Mesenchymal stem cell (in vitro differentiated cells and primary cell): ENCODE measurements at places on chromosomes 11 and 22.
A peak's percentile ranks its signal among the peaks of the same experiment; 100 is the strongest.

DNA sequence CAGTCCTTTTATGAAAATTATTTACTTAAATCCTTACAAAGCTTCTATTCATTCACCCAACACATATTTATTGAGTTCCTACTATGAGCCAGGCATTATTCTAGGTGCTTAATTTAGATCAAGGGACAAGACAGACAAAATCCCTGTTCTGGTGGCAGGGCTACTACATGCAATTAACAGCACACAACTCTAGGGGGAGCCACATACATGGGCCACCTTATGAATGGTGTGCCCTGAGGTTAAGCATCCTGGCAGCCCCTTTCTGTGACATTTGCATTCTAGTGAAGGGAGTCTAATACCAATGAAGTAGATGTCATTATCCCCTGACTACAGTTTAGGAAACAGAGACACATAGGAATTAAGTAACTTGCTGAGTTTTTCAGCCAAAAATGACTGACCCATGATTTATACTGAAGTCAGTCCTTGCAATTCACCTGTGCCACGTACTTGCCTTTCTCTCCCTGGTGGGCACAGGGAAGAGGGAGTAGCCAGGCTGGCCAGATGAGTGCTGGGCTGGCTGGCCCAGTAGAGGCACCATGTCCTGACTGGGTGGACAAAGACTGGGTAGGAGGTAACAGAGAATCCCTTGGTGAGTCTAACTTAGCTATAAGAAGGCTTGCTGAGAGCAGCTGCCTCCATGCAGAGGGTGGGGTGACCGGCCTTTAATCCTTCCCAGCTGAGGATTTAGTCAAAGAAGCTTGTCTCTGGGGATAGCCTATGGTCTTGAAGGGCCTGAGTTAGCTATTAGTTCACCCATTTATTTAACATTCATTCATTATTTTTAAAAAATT is 52.0 kb upstream of the ELF5 start:
- no peak for DNase-seq

DNA sequence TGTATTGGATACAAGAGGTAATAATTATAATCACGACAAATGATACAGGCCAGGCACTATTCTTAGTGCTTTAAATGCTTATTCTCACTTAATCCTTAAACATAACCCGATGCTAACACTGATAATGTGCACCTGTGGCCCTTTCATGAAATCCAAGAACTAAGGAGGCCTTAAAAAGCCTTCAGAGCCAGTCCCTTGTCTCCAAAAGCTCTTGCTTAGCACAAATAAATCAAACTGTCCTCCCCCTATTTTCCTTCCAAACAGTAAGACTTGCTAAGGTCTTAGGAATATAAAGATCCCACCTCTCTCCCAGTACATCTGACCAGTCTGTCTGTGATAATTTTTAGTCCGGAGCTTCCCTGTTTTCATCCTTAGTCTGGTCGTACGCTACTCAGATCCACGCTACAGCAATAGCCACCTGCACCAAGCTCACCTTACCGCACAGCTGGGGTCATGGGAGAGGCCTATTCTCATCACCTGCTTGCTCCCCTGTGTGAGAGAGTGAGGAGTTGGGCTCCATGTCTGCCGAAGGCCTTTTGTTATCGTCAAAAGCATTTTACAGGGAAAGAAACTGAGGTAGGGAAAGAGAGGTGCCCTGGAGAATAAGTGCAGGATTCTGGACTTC is 16.9 kb downstream of the FXYD6 start:
- no peak for DNase-seq

GRCh38 chr11:69834251-69834650 is 15.0 kb upstream of the FGF3 start:
- DNase-seq, result no peak

DNA sequence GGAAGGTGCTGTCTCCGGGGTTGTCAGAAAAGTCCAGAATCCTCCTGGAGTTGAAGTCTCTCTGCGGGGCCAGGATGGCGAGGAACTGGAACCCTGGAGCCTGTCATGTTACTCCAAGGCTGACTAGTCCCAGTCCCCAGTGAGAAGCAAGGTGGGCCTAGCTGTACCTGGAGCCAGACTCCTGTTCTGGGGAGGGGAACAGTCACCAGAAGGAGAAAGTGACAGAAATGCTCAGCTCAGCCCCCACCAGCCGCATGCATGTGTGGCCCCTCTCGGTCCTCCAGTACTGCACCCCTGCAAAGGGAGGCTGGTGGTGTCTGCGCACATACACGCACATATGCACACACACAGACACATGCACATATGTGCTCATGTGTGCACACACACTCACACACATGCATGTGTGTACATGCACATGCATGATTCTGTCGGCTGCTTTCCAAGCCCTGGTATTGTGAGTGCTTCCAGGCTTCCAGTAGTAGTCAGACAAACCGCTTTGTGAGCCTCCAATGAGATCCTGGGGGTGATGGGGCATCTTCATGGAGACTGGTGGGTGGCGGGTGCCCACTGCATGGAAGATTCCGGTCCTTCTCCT is 54.3 kb downstream of the RTL6 start:
- no peak for DNase-seq

GRCh38 chr11:24521601-24522000 is 24.7 kb downstream of the LUZP2 start:
- DNase-seq, result no peak

- peak; percentile 60 for DNase-seq
Observed at GRCh38 chr11:79087238-79087960, 353.4 kb downstream of the TENM4 start.

DNA sequence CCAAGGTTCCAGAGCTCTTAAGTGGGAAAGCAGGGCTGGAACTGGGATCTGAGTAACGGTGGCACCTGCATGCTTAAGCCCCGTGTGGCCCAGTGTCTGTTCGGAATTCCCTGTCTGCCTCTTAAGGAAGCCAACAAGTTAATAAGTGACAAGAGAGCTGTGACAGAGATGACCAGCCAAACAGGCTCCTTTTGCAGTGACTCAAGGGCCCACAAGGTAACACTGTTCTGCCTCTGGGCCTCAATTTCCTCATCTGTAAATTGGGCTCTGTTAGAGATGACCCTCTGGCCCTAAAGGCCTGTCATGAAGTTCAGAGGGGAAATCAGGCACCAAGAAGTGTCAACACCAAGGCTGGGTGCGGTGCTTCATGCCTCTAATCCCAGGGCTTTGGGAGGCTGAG is 18.6 kb downstream of the USH1C start:
- no peak for DNase-seq
